NCI-H460 (cell line): ENCODE measurements at places on chromosomes 16 and 17.

DNA sequence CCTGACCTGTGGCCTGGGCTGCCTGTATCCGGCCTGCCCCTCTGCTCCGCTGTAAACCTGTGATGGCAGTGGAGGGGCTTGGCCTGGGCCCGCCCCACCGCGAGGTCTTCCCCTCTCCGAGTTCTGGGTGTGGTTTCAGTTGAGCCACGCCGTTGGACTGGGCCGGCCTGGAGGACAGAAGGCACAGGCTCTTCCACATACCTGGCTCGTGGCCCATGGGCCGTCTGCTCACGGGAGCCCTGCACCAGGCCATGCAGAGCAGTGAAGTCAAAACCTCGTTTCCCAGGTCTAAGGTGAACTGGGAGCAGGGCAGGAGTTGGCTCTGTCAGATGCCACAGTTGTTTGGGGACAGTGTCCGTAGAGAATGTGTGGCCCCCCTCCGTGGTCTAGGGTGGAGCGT, 5.6 kb upstream of the RNPS1 start:
- no peak for DNase-seq

GRCh38 chr16:19848756-19849155, 35.9 kb downstream of the GPRC5B start:
- DNase-seq = no peak

- DNase-seq = peak; percentile 62
These were observed 111.4 kb downstream of the UTP18 start for GRCh38 chr17:51371732-51372151.

DNA sequence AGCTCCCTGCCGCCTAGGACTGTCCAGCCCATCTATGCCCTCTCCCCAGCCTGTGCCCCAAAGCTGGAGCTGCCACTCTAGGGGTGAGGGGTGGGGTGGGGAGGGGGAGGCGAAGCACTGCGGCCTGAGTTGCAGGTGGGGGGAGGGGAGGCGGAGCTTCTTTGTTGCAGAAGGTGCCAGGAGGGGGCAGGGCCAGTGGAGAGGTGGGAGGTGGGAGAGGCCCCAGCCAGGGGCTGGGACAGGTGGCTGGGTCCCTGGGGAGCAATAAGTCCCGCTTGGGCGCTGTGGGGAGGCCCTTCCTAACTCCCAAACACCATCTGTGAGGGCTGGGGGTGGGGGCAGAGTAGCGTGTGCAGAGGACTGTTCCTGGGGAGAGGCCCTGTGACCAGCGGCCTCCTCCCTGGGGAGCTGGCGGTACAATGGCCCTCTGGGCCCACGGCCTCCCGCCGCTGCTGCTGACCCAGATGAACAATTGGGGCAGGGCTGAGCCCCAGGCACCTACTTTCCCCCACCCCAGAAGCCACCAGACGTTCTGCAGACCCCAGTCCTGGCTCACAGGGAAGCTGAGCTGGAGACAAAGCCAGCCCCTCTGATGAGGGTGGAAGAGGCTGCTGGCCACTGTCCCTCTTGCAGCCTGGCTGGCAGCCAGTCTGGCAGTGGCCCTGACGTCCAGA, 2.2 kb upstream of the NTN3 start:
- DNase-seq = no peak

DNA sequence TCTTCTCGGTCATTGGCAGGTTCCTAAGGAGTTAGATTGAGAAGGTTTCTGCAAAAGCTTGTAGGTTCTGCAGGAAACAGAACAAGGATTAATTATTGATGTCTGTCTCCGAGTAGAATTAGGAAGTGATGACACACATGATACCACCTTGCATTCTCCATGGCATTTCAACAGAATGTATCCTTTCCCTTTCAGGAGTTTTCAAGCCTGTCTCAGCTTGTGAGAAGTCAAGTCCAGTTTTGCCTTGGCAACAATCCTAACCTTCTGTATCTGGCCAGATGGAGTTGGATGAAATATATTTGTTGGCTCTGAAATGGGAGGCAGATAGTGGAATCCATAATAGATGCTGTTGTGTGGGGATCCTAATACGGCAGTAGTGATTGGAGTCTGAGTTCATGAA, 235.5 kb downstream of the SHISA9 start:
- no peak for DNase-seq

- no peak for DNase-seq
These were observed 31.8 kb upstream of the PSMD7 start for GRCh38 chr16:74264811-74265210.
